Uterus (tissue), 4 donors: ENCODE measurements at places on chromosomes 1 and 21. TPM values are rescaled to one million over a fixed set of nuclear protein-coding genes. Genes with fewer than 3 reads are reported as not detected.

DNA sequence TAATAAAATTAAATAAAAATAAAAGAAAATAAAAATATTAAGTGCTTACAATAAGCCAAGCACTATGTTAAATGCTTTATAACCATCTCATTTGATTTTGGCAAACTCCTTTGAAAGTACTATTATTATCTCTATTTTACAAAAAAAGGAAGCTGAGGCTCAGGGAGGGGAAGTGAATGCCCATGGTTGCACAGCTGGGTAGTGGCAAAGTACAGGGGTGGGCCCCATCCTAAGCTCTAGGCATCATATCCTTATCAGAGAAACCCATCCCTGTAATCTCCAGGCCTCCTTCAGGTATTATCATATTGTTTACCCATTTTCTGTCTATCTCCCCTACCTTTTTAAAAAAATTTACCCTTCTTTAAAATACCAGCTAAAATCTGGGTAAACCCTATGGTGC is 2.3 kb upstream of the MED18 start:
- no peak for DNase-seq

Gene CNR2
- total RNA-seq: not detected

DNA sequence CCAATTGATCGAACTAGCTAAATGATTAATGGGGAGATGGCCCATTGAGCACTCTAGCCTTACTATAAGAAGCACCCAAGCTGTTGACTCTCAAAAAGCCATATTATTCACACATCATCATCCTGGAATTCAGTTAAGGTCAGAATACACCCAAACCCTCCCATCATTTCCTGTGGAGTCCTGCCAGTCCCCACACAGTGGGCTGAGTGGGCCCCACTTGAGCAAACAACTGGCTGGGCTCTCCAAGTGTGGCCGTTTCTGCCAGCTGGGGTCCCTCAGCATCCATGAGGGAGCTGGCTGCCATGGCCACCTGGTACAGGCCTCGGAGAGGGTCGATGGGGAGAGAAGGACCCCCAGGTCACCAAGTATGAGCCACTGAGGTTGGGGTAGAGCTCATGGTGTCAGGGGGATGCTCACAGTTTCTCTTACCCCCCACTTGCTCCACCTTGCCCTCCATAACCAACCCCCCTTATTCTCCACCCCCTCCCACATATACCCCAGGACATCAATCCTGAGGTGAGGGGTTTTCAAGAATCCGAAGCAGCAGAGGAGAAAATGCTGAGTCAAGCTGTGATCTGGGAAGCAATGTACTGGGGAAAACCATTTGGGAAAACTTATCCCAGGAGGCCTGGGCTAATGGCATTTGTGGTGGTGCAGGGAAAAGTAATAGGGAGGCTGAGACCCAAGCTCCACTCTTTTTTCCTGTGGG is 60.3 kb downstream of the UBE2T start:
- DNase-seq: no peak

- DNase-seq: no peak
Observed at GRCh38 chr1:25106352-25106751, 126.0 kb downstream of the SYF2 start.

DNA sequence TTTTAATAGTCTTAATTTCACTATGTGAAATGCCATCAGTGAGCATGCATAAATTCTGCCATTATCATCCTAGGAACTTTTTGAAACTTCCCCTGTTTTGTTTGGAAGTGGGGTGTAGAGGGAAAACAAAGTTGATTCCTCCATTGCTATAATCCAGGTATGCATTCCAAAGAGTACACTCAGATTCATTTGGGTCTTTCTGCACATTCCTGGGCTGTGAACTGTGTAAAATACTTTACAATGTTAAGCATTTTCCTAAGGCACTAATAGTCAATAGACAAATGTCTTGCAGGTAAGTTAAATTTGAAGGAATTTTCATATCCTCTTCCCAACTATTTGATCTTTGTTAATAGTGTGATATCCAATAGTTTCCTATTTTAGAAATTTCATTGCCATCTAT is 36.2 kb downstream of the SGIP1 start:
- DNase-seq: no peak

GRCh38 chr1:180195916-180196315 is 34.1 kb upstream of the LHX4 start:
- no peak for DNase-seq

Gene OR2L3
- total RNA-seq: not detected

GRCh38 chr1:234434706-234435105 is 44.3 kb downstream of the TARBP1 start:
- no peak for DNase-seq

DNA sequence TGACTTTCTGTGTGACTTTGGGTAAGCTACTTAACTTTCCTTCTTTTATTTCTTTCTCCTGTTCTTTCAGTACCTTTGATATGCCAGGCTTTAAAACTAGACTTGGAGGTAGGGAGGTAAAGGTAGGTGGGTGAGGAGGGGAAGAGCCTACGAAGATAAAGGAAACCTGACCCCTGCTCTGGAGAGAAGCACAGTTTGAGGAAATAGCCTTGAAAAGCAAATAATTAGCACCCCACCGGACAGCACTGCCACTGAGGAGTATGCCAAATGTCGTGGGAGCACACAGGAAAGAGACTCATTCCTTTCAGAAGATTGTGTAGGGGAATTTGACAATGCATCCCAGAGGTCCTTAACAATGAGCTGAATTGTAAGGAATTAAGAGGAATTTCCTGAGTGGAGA is 65.2 kb upstream of the SPAG17 start:
- no peak for DNase-seq

GRCh38 chr1:21573971-21574465 is 64.8 kb downstream of the ALPL start:
- DNase-seq: peak; percentile 33

Gene TRIM67
- 1.1 TPM for total RNA-seq

DNA sequence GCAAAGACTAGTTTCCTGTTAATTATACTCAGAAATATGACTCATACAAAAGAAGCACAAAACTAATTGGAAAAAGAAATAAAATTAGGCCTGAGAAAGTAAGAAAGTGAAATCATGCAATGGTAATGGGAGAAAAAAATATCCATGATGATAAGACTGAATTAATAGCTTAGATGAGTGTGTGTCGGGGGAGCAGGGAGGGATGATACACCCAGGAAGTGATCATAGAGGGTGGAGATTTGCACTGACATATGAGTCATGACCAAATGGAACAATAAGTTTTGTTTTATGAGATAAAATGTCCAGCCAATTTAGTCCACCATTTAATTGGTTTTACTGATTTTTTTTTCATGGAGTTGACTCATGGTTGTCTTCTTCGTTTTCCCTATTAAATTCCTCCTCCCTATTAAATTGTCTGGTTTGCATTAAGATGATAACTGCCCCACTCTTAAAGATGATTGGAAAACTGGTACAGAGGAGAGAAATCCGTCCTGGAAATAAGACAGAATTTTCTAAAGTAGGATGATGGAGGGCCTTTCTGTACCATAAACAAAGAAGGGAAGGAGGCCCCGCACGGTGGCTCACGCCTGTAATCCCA is 111.7 kb upstream of the KCNJ6 start:
- DNase-seq: no peak

Gene SSU72
- total RNA-seq: 100 TPM

DNA sequence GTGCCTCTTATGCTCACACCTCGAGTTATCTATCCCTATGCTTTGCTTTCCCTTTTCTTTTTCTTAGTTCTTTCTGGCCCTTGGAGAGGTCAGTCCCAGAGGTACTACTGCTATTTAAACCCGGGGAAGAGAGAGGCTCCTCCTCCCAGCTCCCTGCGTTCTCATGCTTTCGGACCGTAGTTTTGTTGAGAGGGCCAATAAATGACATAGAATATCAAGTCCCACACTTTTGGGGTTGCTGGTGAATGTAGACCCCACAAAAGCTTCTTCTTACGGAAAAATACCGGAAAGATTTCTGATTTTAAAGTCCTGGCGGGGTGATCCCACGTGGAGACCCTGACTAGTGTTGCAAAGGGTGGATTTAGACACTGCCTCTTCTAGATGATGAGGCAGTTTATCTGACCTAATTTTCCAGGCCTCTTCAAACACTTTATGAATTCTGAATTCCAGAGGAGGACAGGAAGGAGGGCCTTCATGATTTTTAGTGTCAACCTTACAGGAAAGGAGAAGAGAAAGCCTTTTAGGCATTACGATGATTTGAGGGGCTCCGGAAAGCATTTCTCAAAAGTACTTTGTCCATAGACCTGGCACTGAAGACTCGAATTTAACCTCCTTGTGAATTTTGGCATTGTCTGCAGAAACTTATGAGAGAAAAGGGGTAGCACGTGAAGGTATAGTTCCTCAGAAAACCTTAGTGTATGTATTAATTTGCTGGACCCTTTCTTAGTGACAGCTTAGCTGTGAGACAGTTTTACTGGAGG is 694 bp downstream of the TMEM167B start:
- no peak for DNase-seq

DNA sequence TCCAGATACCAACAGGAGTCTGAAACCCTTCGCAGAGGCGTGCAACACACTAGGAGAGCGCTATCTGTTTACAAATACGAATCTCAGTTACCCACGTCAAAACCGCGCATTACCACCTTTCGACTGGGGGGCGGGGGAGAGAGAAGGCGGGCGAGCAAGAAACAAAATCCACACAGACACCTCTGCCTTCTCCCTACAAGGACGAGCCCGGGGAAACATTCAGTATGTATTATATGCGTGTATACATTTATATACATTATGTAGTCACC is 722 bp downstream of the TUT4 start:
- DNase-seq: peak; percentile 53

- no peak for DNase-seq
Observed at GRCh38 chr1:203082571-203083462, 3.0 kb downstream of the MYOG start.

Gene ST6GALNAC3
- total RNA-seq: 43.4 TPM

- DNase-seq: no peak
Observed at GRCh38 chr1:22252251-22252650, 109.4 kb upstream of the WNT4 start.

- no peak for DNase-seq
Observed at GRCh38 chr1:180982422-180982821, 40.2 kb downstream of the STX6 start.
